ENCODE measurements at places on chromosomes 11 and 22.

GRCh38 chr11:102709201-102709945, 3.8 kb upstream of the MMP27 start:
- no peak for DNase-seq

DNA sequence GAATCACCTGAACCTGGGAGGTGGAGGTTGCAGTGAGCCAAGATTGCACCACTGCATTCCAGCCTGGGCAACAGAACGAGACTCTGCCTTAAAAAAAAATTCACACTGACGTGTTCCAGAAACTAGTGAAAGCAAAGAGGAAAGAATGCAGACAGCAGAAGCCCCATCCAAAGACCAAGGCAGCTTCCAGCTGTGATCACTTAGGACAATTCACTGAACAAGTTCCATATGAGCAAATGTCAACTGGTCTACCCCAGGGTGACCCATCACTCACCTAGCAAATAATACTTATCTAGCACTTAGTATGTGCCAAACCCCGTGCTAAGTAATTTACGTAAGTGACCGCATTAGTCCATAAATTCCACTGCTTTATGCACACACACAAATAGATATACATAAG, 138.9 kb downstream of the LARGE1 start:
- no peak for DNase-seq

DNA sequence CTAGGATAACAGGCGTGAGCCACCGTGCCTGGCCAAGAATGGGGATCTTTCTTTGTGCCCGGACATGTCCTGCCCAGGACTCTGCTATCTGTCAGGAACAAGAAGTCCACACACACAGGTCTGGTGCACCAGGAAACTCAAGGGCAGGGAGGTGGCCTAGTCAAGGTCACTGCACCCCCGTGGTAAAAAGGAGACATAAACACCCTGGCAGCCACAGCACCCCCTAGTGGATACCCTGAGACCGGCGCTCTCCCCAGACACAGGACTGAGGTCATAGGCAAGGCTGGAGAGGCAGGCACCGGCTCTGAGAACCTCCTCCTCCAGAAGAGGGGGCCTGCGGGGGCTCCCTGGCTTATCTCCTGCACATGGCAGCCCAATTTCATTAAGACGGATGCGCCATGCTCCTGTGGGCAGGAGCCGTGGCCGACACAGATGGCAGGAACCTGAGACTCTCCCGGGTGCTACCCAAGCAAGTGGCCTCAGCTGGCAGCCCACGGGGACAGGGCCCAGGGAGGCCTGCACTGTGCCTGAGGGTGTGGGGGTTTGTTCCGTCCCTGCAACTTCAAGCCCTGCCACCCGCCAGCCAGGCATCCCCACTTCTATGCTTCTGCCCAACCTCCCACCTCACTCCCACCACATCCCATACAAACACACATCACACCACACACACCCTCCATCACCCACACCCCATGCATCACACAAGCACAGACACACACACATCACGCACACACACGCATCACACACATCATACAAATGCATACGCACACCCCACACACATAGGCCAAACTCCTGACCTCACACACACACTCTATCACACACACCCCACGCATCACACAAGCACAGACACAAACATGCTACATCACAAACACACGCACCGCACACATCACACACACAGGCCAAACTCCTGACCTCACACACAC, 19.6 kb downstream of the MACROD1 start:
- DNase-seq: no peak

DNA sequence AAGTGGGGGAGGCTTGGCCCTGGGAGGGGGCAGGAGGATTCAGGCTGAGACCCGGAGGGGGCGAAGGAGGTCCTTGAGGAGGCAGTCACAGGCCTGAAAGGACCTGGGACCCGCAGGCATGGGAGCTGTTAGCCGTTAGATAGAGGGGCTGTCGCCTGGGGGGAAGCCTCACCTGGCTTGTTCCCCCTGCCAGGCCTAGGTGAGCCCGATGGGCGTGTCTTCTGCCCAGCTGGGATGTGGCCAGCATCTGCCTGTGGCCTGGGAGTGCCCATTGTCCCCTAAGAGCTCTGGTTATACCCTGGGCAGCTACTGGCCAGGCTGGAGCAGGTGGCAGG, 1.8 kb upstream of the DUSP8 start:
- no peak for DNase-seq

DNA sequence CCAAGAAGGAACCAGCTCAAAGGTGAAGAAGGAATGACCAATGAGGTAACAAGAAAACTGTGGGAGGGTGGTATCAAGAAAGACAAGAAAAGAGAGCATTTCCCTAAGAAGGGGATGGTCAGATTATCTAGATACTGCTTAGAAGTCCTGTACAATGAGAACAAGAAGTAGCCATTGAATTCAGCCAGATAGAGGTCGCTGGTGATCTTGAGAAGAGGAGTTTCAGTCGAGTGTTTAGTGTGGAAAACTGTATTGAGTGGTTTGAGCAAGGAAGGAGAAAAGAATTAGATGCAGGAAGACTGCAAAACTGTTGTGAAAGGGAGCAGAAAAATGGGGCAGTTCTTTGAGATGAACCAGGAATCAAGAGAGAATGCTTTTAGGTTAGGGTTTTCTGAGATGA, 74.6 kb upstream of the FAT3 start:
- no peak for DNase-seq

- DNase-seq: no peak
These were observed 52.7 kb upstream of the BARX2 start for GRCh38 chr11:129322941-129323340.

GRCh38 chr11:1560002-1560648, 11.9 kb downstream of the DUSP8 start:
- DNase-seq: no peak

- DNase-seq: no peak
These were observed 130.0 kb downstream of the CACNA1I start for GRCh38 chr22:39700565-39700964.

DNA sequence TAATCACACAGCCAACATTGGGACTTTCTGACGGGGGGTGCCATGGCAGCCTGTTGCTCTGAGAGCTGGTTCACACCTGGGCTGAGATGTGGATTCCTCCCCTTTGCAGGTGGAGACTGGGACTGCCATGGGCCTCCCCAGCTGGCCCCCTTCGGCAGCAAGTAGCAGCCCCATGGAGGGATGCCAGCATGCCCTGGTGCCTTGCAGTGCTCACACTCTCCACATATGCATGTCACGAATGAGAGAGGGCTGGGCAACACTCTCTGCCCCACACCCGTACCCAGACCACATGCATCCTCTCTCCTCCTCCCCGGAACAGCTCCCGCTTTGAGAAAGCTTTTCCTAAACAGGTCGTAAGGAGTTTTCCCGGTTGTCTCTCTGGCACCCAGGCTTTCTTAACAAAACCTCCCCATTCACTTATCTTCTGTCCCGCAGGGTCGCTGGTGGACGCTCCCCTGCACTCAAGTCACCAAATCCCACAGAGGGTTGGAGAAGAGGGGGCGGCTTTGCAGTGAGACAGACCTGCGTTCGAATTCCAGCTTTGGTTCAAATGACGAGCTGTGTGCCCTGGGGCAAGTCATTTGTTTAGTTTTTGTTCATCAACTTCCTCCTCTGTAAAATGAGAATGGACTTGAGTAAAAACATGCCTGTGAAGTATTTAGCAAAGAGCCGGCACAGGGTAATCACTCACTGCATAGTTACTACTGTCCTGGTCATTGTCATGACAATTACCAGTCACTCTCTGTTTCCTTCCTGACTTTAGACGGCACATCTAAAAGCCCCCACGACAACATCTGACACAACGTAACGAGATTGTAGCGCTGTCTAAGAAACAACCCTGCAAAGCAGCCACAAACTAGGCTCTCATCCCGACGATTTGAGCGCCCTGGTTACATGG, 231.3 kb upstream of the B3GAT1 start:
- no peak for DNase-seq

DNA sequence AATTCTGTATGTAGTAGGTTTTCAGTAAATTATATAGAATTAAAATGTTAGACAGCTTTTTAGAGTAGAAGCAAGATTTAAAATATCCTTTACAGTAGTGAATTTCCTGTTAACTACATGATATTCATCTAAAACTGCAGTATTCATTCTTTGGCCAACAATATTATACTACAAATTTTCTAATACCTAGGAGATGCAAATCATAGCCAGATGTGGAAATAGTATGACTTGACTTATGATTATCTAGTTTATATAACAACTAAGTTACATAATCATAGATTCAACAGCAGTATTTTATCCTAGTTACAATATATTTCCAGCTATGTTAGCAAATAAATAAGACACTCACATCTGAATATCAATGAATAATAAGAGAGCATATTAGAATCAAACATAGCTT, 163.2 kb downstream of the MSANTD4 start:
- no peak for DNase-seq

GRCh38 chr11:36139767-36140166, 149.5 kb downstream of the COMMD9 start:
- DNase-seq: no peak

- DNase-seq: no peak
These were observed 180.2 kb downstream of the NAV2 start for GRCh38 chr11:19892876-19893275.

DNA sequence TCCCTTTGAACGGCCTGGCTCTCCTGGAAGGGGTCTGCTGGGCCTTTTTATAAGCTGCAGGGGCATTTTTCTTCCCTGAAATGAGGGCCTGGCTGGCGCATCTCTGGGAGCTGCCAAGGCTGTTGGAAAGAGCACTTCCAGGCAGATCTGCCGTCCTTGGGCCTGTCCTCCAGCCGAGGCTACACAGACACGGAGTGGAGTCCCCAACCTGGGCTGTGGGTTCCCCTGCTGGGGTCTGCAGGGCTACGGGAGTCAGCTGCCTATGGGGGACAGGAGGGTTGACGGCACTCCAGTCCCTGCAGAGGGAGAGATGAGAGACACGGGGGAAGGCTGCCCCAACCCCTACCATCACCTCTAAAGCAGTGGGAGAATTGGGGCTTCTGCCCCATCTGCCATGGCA, 606.6 kb downstream of the TBC1D22A start:
- DNase-seq: no peak

DNA sequence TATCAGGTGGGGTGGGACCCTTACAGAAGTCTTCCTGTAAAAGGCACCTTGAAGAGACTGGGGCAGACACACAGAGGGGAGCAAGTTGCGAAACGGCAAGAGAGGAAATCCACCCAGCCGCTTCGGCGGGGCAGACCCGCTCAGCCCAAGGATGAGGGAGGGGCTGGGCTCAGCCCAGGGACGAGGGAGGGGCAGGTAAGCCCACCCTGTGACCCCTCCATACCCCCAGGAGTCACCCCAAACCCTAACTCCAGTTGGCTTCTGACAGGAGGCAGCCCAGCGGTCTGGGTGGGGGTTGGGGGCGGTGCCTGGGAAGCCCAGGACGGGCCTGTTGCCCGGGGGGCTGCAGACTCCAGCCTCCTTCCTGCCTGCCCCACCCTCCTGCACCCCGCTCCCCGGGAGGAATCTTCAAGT, 965 bp downstream of the OSBPL5 start:
- no peak for DNase-seq

DNA sequence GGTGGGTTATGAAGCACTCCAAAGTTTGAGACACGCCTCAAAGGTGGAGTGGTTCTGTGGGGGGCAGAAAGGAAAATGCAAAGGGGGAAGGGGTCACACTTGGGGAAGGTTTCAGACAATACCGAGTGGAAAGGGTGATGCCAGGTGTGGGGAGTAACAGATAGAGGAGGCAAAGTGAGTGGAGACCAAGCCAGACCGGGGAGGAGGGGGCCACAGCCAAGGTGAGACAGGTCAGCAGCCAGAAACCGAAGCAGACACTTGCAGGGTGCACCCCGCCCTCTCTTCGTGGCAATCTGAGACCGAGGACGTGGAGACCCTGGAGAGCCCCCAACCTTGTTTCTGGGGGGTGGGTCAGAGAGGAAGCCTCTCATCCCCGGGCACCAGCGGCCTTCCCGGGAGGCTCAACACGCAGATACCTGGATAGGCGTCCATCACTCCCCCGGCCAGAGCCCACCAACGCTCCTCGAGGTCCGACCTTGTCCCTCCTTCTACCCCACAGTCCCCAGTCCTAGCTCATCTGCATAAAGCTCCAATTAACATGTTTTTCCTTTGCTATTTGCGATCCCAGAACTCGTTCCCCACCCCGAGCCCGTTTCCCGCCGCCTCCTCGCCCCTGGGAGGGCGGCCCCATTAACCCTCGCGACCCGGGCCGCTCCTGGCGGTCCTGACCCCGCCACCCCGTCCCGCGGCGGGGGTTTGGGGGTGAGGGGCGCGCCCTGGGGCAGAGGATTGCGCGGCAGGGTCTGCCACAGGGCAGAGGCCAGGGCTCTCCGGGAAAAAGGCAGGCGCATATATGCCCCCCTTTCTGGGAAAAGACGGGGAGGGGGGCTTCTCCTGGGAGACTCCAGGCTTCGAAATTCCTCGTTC, 21.8 kb downstream of the RTN4RL2 start:
- DNase-seq: no peak

GRCh38 chr11:119572481-119573424, 149.8 kb upstream of the THY1 start:
- DNase-seq: no peak

DNA sequence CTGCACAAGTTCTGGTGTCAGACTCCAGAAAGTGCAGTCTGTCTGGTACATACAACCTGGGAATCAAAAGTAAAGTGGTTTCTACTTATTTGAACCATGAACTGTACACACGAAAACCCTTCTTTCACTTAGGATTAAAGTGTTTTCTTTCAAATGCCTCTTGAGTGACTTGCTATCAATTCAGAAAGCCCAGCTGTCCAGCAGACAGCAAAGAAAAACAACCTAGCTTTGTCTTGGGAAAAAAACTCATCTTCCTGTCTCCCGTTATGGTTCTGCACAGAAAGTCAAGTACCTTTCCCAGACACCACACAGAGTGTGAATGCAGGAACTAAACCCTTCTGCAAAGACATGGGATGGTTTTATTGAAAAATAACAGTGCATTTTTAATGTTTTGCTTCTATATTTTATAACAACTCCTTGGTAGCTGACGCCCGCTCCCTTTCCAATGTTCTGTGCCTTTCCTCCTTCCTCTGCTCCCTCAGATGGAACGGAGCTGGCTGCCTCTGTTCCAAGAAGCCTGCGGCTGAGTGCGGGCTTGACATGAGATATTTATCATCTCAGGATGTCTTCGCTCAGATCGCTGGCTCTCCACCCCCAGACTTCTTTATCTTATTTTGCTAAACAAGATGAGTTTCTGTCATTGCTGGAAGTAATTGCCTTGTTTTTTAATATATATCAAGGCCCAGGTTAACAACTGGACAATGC, 322.3 kb upstream of the B3GAT1 start:
- no peak for DNase-seq

DNA sequence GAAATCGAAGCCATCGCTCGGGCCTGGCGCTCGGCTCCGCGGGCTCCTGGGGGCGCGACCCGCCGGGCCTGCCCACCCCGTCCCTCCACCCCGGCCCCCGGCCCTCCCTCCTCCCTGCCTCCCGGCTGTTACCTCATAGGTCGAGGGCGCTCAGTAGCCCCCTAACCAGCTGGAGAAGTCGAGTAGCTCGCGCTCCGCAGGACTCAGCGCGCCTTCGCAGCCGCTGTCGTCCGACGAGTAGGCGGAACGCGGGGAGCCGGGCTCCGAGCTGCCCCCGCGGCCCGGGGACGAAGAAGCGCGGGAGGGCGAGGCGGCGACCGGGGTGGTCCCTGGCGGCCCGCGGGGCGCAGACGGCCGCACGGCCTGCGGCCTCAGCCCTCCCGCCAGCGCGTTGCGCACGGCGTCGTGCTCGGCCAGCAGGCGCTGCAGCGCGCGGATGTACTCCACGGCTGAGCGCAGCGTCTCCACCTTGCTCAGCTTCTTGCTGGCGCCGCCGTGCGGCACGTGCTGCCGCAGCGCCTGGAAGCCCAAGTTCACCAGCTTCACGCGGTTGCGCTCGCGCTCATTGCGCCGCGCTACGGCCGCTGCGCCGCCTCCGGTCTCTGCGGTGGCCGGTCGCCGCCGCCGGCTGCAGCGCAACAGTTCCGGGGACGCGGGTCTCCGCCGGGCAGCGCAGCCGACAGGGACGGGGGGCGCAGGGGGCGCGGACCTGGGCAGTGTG, 627 bp downstream of the ASCL2 start:
- no peak for DNase-seq

All from dorsolateral prefrontal cortex (tissue), 122 donors.